ENCODE measurements at places on chromosomes 3 and 15.
A peak's percentile ranks its signal among the peaks of the same experiment; 100 is the strongest.

DNA sequence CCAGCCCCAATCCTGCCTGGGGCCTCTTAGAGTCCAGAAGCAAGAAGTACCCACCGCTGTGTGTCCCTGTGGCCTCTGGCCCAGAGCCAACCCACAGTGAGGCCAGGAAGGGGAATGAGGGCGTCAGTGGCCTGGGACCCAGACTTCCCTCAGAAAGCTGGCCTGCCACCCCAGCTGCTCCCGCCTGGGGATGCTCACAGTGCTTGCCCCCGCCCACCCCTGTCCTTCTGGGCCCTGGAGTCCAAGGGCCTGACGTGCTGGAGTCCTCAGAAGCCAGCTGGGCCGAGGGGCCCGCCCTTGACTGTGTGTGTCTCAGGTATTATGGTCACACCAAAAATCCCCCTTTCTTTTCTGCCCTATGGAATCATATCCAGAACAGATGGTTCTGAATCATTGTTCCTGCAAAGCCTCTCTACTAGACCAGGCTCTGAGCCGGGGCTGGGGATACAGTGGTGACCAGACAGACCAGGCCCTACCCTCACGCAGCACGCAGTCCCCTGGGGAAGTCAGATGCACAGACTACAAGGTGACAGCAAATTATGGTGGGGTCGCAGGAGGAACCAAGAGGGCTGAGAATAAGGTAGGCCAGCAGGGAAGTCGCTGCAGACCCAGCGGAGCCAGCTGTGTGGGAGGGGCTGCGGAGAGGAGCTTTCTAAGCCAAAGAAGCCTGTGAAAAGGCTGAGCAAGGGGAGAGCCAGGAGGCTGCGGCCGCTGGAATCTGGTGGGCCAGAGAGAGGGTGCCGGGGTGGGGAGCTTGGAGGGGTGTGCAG lies 99.1 kb downstream of the VGLL4 start:
- no peak for DNase-seq

DNA sequence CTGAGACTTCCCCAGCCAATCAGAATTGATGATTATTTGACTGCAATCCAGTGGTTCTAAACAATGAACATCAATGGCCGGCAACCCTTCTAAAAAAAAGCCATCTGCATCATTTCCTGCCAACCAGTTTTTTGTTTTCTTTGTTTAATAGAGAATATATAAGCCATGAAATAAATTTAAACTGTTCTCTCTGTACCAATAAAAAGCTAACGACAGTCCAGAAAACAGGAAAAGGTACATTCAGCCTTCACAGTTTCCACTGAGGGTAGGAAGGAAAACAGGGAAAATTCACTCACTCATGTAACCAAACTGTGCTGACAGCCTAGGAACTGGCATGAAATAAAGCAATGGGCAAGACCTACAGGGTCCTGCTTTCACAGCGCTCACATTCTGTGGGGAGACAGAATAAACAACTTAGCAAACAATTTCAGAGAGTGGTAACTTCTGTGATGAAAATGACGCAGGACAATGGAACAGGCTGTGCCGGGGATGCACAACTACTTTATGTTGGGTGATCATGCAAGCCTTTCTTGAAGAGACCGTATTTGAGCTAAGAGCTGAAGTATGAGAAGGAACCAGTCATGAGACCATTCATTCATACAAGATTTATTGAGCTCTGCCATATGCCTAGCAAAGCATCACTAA lies 630.1 kb downstream of the MAGI1 start:
- no peak for DNase-seq

GRCh38 chr3:150460484-150460883 lies 52.4 kb downstream of the TSC22D2 start:
- DNase-seq = no peak

DNA sequence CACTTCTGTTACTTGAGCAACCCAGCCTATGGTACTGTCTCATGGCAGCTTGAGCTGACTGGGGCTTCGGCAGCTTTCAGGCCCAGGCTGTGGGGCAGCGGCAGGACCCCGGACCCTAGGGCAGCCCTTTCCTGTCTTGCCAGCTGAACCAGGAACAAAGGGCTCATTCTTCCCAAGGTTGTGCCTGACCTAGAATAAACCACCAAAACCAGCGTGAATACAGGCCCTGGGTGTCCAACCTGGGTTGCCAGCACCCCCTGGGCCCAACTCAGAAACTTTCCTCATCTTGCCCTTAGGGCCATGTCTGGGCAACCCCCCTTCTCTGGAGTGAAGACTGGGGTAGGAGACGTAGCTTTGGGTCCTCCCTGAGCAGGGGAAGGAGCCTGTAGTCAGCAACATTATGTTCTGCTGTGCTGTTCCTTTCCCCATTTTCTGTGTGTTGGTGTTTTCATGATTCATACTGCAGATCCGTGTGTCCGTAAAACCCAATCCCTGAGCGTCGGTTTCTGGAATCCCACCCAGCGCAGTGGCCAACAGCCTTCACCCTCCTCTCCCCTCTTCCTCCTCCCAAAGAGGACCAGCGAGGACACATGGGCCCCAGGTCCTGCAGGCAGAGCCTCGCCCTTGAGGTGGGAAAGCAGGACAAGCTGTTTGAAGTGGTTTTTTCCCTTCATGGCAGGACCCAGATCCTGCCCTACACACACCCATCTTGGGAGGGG lies 33.5 kb downstream of the TKT start:
- no peak for DNase-seq

GRCh38 chr3:115146418-115147328 lies at the start of gene ZBTB20:
TSS of gene ZBTB20 (minus strand) at chr3:115147288.
- DNase-seq = peak; percentile 52

GRCh38 chr3:168539909-168540308 lies 444.2 kb upstream of the GOLIM4 start:
- no peak for DNase-seq

GRCh38 chr3:112777811-112778210 lies 68.9 kb downstream of the CD200R1L start:
- no peak for DNase-seq

DNA sequence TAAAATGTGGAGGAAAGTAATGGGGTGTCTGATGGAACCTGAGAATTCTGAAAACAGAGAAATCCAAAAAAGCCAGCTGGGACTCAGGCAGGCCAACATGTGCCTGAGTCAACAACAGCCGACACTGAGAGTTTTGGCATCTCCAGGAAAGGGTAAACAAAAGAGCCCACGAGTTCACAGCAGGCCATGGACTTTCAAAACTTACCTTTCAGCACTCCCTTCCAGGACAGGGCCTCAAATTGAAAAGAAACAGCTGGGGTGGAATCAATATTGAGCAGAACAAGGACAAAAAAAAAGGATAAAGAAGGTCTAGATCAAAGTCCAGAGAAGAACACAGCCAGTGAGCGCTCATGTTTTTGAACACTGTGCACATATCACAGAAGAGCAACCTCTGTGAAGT lies 735.4 kb upstream of the GRM7 start:
- no peak for DNase-seq

Measured in activated T-cell treated with anti-CD3 and anti-CD28 coated beads for 4 hours (primary cell).